Fibroblast of skin of right biceps (primary cell): ENCODE measurements at places on chromosomes 3 and 15.

DNA sequence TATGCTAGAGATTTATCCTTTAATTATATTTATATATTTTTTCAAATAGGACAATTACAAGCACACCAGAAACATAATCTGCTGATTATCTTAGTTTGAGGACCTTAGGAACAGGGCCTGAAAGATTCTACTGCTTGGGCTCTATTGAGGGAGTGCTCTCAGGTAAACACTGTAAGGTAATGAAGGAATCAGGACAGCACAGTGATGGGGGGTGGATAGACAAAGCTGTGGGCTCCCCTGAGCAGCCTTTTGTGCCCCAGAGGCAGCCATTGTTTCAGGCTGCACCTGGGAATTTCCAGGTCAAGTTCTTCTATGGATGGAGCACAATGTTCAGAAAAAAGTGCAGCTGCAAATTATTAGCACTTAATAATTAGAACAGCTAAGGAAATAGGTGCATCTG lies 848.0 kb upstream of the CADM2 start:
- no peak for DNase-seq

DNA sequence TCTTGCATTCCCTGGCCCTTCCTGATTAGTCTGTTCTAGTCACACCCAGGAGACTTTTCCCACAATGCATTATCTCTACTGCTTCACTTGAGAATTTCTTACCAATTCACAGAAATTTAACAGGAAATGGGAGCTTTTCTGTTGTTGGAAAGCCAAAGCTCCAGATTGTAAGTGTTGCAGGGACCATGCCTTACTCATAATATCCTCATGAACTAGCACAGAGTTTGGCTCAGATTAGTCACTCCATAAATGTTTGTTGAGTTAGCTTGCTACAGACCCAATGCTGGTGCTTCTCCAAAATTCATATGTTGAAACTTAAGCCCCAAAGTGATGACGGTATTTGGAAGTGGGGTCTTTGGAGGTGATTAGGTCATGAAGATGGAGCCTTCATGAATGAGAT lies 232.6 kb downstream of the GAP43 start:
- peak; percentile 66 for DNase-seq

- no peak for DNase-seq
Observed at GRCh38 chr3:16004812-16005211, 169.7 kb upstream of the GALNT15 start.

GRCh38 chr3:133442518-133442917 lies 42.7 kb downstream of the BFSP2 start:
- DNase-seq, result no peak

DNA sequence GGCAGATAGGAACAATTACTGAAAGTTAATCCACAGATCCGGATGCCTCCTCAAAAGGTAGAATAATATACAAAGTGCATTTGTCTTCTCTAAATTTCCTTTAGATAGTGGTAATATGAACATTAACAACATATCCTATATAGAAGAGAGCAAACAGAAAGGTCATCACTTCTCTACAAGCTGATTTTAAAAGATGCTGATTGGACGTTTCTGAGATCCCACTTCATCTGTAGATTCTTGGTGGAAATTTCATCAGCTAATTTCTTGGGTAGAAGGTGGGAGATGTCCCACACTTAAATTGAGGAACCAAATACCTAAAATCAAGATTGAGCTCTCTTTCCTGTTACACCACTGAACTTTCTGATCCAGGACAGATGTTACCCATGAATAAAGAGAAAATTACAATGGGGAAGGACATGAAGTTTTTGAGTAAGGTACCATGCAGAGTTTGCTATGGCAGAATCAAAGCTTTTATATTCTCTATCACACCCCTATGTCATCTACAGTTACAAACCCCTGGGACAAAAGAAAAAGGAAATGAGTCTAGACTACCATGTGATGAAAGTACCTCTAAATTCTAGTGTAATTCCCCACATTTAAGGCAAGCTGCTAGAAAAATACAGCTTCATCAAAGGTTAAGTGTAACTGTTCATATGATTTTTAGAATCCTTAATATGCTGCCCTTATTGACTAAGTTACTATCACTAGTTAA lies 189.2 kb upstream of the SETMAR start:
- DNase-seq, result no peak

DNA sequence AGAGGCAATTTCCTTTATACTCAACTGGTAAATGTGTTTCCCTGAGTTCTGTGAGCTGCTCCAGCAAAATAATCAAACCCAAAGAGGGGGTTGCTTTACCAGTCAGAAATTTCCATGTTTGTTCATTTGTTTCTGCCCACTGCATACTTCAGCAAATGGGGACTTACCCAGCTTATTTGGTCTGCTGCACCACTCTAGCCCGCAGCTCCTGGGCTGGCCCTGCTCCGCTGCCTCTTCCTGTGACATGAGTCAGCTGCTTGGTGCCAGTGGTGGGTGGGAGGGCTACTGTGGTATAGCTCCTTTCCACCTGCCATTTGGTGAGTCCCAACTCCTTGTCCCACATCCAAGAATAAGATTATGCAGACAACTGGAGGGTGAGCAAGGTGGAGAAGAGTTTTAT lies 644.2 kb downstream of the MCTP2 start:
- DNase-seq, result no peak

- DNase-seq, result peak; percentile 50
Observed at GRCh38 chr3:110341047-110341446, 730.6 kb upstream of the NECTIN3 start.

GRCh38 chr3:60855250-60855649 lies 396.0 kb downstream of the FHIT start:
- no peak for DNase-seq

GRCh38 chr3:52036222-52036694 lies 20.1 kb downstream of the DUSP7 start:
- no peak for DNase-seq

GRCh38 chr3:29065211-29065785 lies 215.6 kb upstream of the RBMS3 start:
- DNase-seq, result peak; percentile 95

DNA sequence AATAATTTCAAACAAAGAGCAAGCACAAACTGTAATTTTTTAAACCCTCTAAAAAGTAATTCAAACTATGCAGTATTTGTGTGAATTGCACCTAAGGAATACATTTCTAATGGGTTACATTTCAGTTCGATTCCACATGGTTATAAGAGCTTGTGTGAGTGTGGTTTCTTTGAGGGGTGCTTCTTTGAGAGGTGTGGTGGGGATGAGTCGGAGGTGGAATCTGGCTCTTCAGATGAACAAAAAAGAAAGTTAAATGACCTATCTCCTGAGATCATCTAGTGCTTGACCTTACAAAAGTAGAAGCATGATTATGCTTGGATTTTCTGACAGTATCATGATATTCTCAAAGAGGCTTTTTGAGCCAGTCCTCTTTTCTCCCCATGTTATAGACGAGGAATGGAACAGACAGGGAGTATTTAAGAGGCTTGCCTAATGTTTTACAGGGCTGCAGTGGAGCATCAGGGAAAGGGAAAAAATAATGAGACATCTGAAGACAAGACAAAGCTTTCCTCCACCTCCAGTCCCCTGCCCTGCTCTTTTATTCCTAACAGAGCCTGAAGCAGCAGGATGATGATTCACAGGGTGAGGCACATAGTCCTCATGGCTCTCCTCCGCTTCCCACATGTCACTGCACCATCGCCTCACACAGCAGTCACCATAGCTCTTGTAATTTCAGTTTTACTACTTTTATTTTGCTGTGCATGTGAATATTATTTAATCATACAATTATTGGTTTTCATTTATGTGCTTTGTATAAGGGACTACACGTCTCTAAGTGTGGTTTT lies 82.0 kb downstream of the LYSMD4 start:
- DNase-seq, result peak; percentile 61

- peak; percentile 68 for DNase-seq
Observed at GRCh38 chr15:85494048-85494777, 113.8 kb downstream of the AKAP13 start.

DNA sequence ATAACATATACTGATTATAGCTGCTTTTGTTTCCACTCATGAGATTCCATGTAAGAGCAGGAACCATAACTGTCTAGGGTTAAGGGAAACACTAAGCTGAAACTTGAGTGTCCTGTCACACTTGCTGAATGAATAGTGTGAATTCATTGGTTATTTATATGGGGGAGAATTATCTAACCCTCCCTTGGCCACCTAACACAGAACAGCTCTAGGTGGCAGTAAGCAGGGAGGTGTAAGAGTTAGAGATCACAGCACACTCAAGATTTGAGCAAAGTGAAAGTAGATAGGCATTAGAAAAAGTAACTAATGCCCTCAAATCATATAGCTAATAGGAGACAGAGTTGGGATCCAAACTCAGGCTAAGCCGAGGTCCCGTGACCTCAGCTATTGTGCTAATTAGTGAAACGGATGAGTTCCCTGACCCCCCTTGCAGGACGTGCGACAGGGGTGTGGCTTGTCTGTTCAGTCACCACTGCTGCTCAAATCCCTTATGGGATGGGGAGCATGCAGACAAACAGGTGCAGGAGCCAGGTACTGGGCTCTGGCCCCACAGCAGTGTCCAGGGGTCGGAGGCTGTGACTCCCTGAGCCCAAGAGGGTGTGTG lies 27.7 kb upstream of the ANO10 start:
- DNase-seq, result no peak

DNA sequence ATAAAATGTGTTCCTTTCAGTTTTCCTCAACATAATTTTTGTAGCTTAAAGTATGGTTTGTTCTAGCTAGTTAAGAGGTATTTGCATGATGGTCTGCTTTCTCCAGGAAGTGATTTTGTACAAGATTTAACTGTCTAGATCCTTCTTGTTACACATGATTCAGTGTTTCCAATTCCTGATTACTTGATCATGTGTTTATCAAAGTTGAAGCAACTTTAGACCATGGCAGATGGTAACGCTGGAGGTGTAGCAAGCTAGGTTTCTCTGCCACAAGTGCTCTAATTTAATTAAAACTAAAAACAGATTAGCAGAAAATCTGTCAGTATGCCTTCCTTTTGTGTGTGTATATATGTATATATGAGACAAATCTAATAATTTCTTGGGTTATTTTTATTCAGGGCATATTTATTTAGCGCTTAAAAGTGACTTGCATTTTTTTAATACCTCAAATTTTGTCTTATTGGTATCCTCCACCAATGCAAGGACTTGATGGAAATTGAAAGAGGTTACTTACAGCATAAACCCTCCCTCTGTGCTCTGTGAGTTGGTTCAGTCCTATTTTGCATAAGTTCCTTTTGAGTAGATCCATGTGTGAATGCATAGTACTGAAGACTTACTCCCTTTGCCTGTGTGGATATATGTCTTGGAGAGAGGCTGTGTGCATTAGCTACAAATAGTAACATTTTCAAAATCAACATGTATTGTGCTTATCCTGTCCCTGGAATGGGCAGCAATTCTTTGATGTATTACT lies 157.3 kb upstream of the CGNL1 start:
- peak; percentile 97 for DNase-seq

- no peak for DNase-seq
Observed at GRCh38 chr3:154148541-154148940, 27.4 kb downstream of the ARHGEF26 start.

- DNase-seq, result no peak
Observed at GRCh38 chr3:185713015-185713414, 111.8 kb downstream of the IGF2BP2 start.

- no peak for DNase-seq
Observed at GRCh38 chr3:35028157-35028556, 611.2 kb upstream of the ARPP21 start.
